ENCODE measurements at places on chromosomes 4 and X. TPM values are rescaled to one million over a fixed set of nuclear protein-coding genes. Genes with fewer than 3 reads are reported as not detected.

DNA sequence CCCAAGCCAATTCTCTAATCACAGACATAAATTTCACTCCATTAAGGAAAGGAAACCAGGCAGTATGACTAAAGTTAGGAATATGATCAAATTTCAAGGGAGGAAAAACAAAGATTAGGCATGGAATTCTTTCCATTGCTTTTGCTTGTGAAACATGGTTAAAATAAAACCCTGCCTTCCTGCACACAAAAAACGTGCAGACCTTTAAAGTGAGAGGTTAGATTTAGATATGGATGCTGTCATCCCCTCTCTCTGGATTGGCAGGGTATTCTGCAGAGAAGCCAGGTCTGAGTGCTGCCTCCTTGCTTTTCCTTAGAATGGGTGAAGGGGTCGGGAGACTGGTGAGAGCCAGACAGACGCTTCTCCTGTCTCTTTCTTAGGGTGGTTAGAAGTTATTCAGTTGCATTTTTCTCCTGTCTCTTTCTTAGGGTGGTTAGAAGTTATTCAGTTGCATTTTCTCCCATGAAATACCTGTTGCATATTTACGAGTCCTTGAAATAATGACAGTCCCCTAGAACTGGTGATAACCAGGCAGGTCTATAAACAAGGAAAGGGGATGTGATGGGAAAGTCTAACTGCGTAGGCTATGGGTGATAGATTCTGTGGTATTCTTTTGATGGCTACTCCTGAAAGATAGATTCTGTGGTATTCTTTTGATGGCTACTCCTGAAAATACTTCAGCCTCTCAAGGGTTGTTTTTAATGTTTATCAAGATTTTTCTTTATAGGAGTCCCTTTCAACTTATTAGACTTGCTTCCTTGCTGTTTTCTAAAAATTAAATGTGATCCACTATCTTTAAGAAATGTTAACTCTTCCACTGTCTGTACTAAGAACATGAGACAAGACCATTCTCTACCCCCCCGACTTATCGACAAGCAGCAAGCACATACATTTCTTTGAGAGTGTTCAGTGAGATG, 163.6 kb downstream of the SPRY1 start:
- DNase-seq, result peak; percentile 45

DNA sequence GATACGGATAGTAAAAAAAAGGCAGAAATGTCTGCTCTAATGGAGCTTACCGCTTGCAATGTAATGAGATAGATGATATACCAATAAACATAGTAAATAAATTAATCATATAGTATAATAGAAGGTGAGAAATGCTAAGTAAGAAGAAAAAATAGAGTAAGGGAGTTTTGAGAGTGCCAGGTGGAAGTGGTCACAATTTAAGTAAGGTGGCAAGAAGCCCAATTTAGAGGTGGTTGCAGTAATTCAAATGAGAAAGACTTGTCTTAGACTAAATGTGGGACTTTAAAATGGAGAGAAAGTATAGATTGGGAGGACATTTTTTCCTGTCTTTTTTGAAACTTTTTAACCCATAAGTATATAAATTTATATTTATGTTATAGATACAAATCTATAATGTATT, 26.0 kb downstream of the TBC1D19 start:
- DNase-seq, result no peak

DNA sequence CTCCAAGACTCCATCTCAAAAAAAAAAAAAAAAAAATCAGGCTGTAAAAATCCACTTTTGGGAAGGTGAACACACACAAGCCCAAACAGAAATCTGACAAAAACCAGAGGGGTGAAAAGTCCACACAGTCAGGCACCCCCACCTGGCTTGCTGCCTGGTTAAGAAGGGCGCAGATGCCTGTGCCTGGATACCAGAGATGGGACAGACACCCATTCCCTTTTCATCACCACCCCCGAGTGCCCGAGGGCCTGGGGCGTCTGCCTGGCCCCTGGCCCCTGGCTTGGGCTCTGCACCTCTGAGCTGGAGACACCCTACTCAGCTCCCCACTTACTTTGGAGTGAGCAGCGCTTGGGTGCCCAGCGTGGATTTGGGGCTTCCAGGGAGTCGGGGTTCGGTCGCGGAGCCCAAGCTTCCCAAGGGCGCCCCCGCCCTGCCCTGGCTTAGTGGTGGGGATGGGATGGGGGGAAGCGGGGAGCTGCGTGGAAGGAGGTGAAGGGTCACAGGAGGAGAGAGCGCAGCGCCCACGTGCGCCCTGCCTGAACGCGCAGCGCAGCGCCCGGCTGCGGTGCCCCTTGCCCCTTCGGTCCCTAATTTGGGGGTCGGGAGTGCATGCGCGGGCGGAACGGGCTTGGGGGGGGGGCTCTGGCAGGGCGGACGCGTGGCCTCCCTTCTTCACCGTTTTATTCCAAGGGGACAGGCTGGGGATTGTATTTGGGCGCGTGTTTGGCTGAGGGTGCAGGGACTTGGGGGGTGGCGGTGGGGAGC, 11.3 kb downstream of the SHOX start:
- no peak for DNase-seq

The PGAM4 gene
- total RNA-seq, result not detected

The DDX53 gene
- not detected for total RNA-seq

The ABCG2 gene
- 1.3 TPM for total RNA-seq
